Aorta (tissue), 5 donors: ENCODE measurements at places on chromosomes 4 and X. TPM values are rescaled to one million over a fixed set of nuclear protein-coding genes. Genes with fewer than 3 reads are reported as not detected.

Gene MAGEA3
- total RNA-seq = not detected

Gene ADH7
- not detected for total RNA-seq

- H3K27me3 ChIP-seq = no peaks in the 10 kb centered on the region
- H3K36me3 ChIP-seq = no peaks in the 10 kb centered on the region
- H3K27ac ChIP-seq = no peak overlapping the region
- no peak overlapping the region for H3K4me3 ChIP-seq
Measured at GRCh38 chr4:81466841-81467671, 4.7 kb downstream of the RASGEF1B start.

DNA sequence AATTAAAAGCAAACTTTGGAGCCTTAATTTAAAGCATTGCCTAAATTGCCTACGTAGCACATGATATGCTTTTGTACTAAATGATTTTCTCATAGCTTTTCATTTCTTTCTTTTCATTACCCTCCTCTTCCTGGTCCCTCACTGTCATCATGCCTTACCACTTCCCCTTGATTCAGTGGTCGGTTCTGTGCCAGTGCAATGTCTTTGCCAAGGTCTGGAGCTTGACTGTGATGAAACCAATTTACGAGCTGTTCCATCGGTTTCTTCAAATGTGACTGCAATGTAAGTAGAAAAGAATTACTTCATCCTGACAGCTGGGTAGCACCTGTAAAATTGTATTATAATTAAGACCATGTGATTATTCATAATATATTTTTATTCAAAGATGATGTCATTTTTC is 72.5 kb downstream of the C4orf46 start:
- H3K4me3 ChIP-seq = no peak overlapping the region
- H3K36me3 ChIP-seq = no peaks in the 10 kb centered on the region
- no peaks in the 10 kb centered on the region for H3K4me1 ChIP-seq

- no peaks in the 10 kb centered on the region for H3K36me3 ChIP-seq
- DNase-seq = no peak
- no peaks in the 10 kb centered on the region for H3K27me3 ChIP-seq
- H3K4me1 ChIP-seq = no peaks in the 10 kb centered on the region
- no peak overlapping the region for H3K27ac ChIP-seq
Measured at GRCh38 chrX:150897421-150898320, 797 bp downstream of the CD99L2 start.

- H3K4me3 ChIP-seq = no peak overlapping the region
- H3K36me3 ChIP-seq = no peaks in the 10 kb centered on the region
- DNase-seq = no peak
- no peak overlapping the region for H3K27ac ChIP-seq
Measured at GRCh38 chrX:128518508-128518907, 466.3 kb upstream of the ACTRT1 start.

DNA sequence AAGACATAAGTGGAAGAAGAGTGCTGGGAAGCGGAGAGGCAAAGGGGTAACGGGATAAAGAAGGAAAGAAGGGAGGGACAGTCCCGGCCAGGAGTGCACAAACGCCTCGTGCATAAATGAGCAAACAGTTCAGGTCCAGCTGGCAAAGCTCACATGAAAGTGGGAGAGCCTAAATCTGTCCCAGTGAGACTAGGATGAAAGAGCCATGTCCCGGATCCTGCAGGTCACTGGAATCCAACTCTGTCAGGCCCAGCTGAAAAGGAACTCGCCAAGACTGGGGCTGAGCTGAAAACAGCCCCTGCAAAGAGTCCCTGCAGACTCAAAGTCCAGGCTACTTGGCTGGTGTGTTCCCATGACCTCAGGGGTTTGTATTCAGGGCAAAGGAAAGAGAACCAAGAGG is 38.0 kb upstream of the CRMP1 start:
- no peak overlapping the region for H3K27ac ChIP-seq
- no peaks in the 10 kb centered on the region for H3K4me1 ChIP-seq
- DNase-seq = no peak
- H3K36me3 ChIP-seq = no peaks in the 10 kb centered on the region
- no peaks in the 10 kb centered on the region for H3K27me3 ChIP-seq

Gene PPEF2
- 0.36 TPM for total RNA-seq

GRCh38 chr4:133866328-133866699 is 335.3 kb downstream of the PABPC4L start:
- no peaks in the 10 kb centered on the region for H3K27me3 ChIP-seq
- H3K27ac ChIP-seq = no peak overlapping the region
- no peaks in the 10 kb centered on the region for H3K36me3 ChIP-seq
- DNase-seq = no peak
- H3K4me3 ChIP-seq = no peak overlapping the region
- H3K4me1 ChIP-seq = no peaks in the 10 kb centered on the region
